Stimulated activated CD4-positive, alpha-beta T cell treated with anti-CD3 and anti-CD28 coated beads, Interleukin-4, amount 100 ng/mL, for 1 hour (primary cell): ENCODE measurements at places on chromosomes 2 and 18.

DNA sequence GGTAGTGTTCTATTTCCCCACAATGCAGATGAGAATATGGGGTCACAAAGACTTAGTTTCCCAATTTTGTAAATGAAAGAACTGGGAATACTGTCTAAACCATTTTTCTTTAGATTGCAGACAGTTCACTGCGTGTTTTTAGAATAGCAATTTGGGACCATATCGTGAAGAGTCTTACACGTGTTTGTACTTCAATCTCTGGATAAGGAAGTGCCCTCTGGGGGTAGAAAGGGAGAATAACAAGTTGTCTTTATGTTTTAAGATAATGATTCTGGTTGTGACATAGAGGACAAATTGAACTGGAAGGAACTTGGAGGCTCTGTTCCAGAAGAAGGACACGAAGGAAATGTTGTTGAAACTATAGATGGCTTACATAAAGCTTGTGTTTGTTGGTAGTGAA, 457.7 kb downstream of the CBLN2 start:
- DNase-seq: no peak

- DNase-seq: no peak
These were observed 292.0 kb downstream of the ZNF804A start for GRCh38 chr2:184890311-184890710.

DNA sequence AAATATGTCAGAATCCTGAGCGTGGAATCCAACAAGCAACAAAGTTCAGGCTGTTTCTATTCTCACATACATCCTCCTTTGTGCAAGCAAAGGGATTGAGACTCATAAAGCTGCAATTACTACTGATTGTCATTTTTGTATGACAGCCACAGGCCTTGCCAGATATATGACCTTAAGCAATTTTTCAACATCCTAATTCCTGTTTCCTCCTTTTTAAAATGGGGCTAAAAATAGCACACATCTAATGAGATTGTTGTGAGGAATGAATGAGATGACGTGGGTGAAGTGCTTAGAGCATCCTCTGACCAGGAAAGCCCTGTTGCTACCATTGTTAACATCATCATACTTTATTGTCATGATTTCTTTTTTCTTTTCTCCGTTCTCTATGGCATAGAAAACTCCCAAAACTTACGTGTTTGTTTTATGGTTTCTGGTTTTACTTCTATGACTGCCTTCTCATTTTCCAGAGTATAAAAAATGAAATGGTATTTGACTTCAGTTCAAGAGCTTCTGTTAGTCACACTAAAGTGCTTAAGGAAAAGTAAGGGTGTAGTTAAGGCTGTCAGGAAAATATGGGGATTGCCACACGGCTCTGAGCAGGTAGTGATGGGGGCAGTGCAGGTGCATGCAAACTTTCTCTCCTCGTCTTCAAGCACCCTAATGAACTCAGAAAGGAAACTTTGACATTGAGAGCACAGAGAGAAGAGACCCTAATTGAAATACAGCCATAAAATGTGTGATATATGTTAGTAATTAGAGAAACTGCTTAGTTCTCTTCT, 590.6 kb upstream of the NETO1 start:
- no peak for DNase-seq

DNA sequence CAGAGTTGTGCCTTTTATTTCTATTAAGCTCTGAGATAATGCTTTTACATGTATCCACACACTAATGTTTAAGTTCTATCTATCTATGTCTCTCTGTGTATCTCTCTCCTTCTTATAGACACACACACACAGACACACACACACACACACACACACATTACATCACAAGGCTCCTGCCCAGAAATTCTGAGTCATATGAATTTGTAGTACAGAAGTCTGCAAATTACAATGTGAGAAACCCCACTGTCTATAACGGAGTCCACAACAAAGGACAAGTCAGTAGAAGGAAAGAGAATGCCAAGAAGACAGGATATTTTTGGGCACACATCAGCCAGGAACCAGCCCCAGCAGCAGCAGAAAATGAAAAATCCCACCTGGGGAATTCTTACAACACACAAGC, 142.4 kb downstream of the EN1 start:
- DNase-seq: no peak

GRCh38 chr2:8630676-8631464, 51.0 kb upstream of the ID2 start:
- DNase-seq: no peak

DNA sequence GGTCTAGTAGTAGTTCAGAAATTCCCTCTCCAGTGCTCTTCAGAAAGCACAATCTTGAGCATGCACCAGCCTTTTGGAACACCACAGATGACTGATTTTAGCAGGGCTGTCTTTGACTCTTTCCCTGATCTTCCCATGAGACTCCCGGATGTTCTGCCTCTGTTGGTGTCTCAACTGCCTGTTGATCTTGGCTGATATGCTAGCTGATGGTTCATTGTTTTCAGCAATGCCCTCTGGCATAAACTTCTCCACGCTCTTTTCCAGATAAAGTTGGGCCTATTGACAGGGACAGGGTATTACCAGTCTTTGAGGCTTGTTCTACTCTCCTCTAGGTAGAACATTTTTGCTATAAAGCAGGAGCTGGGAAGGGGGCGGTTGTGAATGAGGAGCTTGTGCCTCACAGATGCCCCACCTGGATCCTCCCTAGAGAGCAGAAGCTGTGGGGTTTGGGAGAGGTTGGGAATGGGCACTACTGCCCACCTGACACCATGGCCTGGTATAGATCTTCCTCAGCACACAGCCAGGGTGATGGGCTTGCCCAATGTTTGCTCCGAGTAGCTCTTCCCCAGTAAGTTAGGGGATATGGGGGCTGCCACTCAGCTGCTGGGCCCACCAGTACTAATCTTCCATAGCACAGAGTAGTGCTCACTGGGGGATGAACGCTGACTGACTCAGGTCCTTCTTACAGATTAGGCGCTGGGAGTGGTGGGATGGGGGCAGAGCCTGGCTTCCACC, 111.3 kb downstream of the PTGR3 start:
- DNase-seq: no peak

GRCh38 chr2:46827274-46828134, 88.1 kb downstream of the MCFD2 start:
- no peak for DNase-seq

- DNase-seq: peak; percentile 75
These were observed 26.6 kb upstream of the NOTO start for GRCh38 chr2:73175663-73176204.

GRCh38 chr2:101293544-101293943, 15.0 kb downstream of the RNF149 start:
- DNase-seq: no peak

- peak; percentile 70 for DNase-seq
These were observed 573 bp downstream of the KDSR start for GRCh38 chr18:63366213-63367052.

- DNase-seq: no peak
These were observed 59.4 kb upstream of the UPP2 start for GRCh38 chr2:158042245-158042644.

DNA sequence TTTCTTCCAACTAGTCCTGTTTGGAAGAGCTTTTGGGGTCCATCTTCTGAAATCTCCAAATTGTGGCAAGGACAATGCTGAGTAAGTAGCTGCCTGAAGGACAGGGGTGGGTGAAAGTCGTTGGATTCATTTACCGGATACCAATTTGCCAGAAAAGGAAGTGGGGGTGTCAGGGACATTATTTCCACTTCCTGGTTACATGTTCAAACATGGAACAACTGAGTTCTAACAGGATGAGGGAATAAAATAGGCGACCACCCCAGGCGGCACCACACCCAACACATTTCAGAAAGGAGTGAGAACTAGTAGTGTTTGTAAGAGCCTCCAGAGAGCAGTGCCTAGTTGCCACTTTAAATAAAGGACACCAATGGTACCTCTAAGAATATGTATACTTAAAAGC, 158.6 kb upstream of the SERTAD2 start:
- DNase-seq: no peak

DNA sequence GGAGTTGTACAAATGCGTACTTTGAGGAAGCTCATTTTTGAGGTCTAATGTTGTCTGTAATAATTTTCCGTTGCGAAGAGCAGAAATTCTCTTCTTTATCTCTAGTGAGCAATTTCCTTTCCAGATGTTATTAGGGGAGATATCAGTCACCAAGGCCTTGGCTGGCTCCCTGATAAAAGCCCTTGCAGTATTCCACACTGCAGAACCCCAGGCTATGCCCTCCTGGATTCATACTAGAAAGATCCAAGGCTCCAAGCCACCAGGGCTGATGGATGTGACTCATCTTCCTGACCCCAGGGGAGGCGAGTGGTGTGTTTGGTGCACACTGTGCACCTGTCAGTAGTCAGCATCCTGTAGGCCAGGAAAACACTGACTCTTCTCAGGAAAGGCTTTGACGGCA, 34.7 kb downstream of the INO80C start:
- no peak for DNase-seq

GRCh38 chr2:181992776-181993175, 7.1 kb downstream of the PPP1R1C start:
- no peak for DNase-seq

DNA sequence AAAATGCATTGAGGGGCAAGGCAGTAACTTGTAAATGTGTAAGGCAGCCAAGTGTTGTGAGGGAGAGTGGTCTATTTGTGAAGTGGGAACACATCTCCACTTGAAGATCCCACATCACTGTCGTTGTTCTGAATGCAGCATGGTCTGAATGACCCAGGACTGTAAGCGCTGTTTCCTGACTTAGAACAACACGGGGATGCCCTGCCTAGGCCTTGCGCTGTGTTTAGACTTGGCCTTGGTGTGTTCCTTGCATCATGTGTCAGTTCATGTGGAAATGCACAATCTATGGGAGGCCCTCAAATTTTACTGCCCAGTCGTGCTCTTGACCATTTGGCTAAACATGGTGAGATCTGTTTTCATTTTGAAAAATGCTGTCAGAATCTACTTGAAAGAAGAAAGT, 205.1 kb downstream of the SOX11 start:
- no peak for DNase-seq

DNA sequence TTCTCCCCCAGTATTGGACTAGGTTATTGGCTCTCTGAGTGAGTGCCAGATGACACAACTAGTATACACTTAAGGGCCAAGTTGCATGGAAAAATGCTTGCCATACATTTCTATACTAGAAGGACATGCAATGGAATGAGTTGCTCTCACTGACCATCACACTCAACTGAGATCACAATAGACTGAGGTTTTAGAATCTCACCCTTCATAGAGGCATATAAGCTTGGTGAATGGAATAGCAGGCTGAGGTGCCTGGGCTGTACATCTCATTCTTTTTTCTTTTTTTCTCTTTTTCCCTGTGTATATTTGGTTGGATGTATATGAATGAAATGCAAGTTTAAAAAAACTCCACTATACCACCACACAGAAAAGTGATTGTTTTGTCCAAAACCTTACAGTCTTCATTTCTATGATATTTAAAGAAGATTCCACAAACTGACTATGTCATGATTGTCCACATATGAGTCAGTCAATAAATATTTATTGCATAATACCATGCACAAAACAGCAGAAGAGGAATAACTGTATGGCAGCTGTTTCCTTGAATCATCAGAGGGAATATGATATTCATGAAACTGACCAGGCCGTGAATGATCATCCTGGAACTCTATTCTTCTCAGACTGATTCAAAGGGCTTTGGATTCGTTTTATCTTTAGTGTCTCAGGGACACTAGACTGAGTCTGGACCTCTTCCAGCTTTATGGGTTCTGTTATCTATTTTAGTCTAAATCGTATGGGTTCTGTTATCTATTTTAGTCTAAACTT, 122.6 kb upstream of the STK17B start:
- no peak for DNase-seq

- no peak for DNase-seq
These were observed 20.5 kb downstream of the CYP27A1 start for GRCh38 chr2:218802386-218802994.

DNA sequence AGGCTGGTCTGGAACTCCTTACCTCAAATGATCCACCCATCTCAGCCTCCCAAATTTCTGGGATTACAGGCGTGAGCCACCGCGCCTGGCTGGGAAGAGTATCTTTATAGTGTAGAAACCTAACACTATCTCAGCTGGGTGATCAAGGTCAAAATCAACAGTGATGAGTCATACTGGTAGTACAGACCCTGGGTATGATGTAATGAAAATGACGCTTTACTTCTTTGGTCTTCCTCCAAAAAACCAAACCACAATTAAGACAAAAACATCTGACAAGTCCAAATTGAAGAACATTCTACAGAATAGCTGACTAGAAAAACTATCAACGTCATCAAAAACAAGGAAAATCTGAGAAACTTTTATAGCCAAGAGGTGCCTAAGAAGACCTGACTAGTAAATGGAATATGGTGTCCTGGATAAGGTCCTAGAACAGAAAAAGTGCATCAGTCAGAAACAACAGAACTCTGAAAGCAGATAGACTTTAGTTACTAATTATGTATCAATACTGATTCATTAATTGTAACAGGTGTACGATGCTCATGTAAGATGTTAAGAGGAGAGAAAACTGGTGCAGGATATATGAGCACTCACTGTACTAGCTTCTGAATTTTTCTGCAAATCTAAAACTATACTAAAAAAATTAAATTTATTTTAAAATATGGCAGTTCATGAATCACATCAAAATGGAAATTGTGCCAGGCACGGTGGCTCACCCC, 25.4 kb downstream of the PDCL3 start:
- no peak for DNase-seq

DNA sequence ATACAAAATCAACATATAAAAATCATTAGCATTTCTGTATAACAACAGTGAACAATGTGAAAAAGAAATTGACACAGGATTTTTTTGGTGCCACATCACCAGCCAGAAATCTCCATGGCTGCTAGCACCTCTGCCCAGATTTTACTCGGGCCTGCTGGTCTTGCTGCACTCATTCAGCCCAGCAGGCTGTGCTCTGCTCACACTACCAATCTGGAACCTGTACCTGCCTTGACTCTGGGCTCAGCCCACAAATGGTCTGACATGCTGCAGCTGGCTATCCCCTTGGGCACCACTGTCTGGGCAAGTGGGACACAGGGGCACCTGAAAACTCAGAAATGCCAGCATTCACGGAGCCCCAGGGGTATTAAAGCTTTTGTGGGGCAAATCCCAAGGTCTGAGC, 392.5 kb upstream of the NRXN1 start:
- DNase-seq: no peak

- peak; percentile 6 for DNase-seq
These were observed 129.2 kb downstream of the IKZF2 start for GRCh38 chr2:213021971-213022899.

DNA sequence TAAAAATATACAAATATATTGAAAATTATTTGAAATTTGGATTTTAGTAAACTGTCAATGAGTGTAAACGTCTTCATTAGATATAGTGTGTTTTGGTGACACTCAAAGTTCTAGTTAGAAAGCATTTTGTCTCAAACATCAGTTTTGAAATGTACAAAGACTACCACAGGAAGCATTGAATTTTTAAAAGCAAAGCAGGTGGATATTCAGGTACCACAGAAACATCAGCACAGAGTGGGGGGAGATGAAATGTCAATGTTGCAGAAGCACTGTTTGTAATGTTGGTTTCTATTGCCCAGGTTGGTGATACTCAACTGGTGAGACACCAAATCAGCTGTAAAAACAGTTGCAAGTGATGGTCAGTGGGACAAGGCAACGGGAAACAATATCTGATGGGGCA, 136.5 kb upstream of the ITGA4 start:
- DNase-seq: no peak

- DNase-seq: no peak
These were observed 207.1 kb downstream of the FIGN start for GRCh38 chr2:163528640-163529217.

GRCh38 chr2:83817511-83817910, 641.6 kb downstream of the SUCLG1 start:
- no peak for DNase-seq

GRCh38 chr2:217108575-217109027, 248.7 kb upstream of the TNP1 start:
- DNase-seq: no peak

GRCh38 chr18:60831971-60832370, 459.4 kb upstream of the MC4R start:
- no peak for DNase-seq

- DNase-seq: no peak
These were observed 47.6 kb upstream of the FAM124B start for GRCh38 chr2:224449212-224450147.
